ENCODE measurements at places on chromosomes 11 and 22. TPM values are rescaled to one million over a fixed set of nuclear protein-coding genes. Genes with fewer than 3 reads are reported as not detected.

DNA sequence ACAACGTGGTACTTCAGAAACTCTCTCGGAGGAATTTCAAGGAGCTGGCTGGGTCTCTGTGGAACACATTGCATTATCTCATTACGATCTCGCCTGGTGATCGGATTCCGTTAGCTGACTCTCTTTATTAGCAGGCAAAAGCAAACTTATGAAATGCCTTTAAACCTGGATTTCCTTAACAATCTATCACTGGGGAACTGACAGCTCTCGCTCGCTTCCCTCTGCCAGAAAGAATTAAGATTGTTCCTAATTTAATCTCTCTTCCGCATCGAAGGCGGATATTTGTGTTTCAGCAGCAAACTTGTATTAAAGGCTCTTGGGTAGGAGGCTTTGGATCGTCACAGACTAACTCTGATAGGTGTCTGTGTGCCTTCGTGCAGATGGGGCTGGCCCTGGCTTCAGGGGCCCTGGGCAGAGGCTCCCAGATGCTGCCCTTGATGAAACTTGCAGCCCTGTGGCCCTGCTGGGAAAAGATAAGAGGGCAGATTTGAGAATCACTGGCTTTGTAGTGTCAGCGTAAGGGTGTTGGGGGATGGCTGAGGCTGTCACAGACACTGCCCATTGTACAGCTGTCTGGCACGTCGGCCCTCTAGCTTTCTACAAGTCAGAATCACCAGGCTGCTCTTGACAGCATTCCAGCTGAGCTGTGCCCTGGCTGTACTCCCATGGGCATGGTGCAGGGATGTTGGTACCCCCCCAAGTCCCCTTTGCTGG is 162.2 kb upstream of the NECTIN1 start:
- no peaks in the 10 kb centered on the region for H3K36me3 ChIP-seq
- no peak overlapping the region for H3K27ac ChIP-seq
- H3K4me1 ChIP-seq: no peaks in the 10 kb centered on the region
- no peak overlapping the region for H3K4me3 ChIP-seq

DNA sequence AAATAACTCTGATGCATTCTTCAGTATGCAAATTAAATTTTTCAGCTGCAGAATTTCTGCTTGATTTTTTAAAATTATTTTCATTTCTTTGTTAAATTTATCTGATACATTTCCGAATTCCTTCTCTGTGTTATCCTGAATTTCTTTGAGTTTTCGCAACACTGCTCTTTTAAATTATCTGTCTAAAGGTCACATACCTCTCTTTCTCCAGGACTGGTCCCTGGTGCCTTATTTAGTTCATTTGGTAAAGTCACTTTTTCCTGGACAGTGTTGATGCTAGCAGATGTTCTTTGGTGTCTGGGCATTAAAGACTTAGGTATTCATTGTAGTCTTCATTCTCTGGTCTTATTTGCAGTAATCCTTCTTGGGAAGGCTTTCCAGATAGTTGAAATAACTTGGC is 577.4 kb upstream of the LUZP2 start:
- DNase-seq: no peak
- no peaks in the 10 kb centered on the region for H3K27me3 ChIP-seq
- no peaks in the 10 kb centered on the region for H3K4me1 ChIP-seq
- H3K36me3 ChIP-seq: no peaks in the 10 kb centered on the region

SMTNL1 gene
- not detected for total RNA-seq

GRCh38 chr11:117425679-117426296 is 98.1 kb downstream of the CEP164 start:
- peaks cover 6% of the 10 kb centered on the region for H3K4me1 ChIP-seq
- DNase-seq: no peak
- H3K4me3 ChIP-seq: no peak overlapping the region
- H3K36me3 ChIP-seq: no peaks in the 10 kb centered on the region
- H3K27ac ChIP-seq: no peak overlapping the region

DNA sequence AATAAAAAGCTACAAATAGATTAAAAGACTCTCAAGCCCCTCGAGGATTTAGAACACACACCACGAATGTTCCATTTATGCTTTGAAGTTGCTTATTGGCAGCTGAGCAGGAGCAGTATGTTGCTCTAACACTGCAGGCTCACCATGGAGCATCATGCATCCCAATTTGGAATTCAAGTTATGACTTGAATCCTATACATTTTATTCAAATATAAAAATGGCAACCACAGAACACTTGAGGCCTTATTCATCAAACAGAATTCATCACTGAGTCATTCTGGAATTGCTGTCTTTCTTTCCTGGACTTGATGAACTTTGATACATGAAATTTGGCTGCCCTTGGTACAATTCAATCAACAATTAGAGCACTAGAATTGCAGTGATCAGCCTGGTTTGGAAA is 24.5 kb upstream of the BLID start:
- H3K27me3 ChIP-seq: peaks cover 7% of the 10 kb centered on the region
- no peak overlapping the region for H3K27ac ChIP-seq
- no peak for DNase-seq
- H3K4me1 ChIP-seq: no peaks in the 10 kb centered on the region
- H3K4me3 ChIP-seq: no peak overlapping the region
- no peaks in the 10 kb centered on the region for H3K36me3 ChIP-seq

- H3K36me3 ChIP-seq: no peaks in the 10 kb centered on the region
- DNase-seq: no peak
- no peak overlapping the region for H3K4me3 ChIP-seq
- no peaks in the 10 kb centered on the region for H3K27me3 ChIP-seq
- no peaks in the 10 kb centered on the region for H3K4me1 ChIP-seq
- no peak overlapping the region for H3K27ac ChIP-seq
Measured at GRCh38 chr11:42066113-42066512, 606.7 kb upstream of the LRRC4C start.

DNA sequence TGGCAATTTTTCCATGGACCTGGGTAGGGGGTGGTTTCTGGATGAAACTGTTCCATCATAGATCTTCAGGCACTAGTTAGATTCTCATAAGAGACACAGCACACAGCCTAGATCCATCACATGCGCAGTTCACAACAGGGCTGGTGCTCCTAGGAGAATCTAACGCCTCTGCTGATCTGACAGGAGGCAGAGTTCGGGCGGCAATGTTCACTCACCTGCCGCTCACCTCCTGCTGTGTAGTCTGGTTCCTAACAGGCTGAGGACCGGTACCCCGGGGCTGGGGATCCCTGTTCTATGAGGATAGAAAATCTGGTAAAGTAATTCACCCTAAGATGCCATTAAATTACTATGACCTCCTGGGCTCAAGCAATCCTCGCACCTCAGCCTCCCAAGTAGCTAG is 318.0 kb downstream of the KIRREL3 start:
- no peak overlapping the region for H3K27ac ChIP-seq
- no peak for DNase-seq
- H3K4me1 ChIP-seq: no peaks in the 10 kb centered on the region
- H3K36me3 ChIP-seq: no peaks in the 10 kb centered on the region
- H3K27me3 ChIP-seq: no peaks in the 10 kb centered on the region
- no peak overlapping the region for H3K4me3 ChIP-seq

GRCh38 chr22:34620832-34621231 is 445.1 kb upstream of the ISX start:
- H3K27me3 ChIP-seq: no peaks in the 10 kb centered on the region
- no peaks in the 10 kb centered on the region for H3K4me1 ChIP-seq
- no peak overlapping the region for H3K4me3 ChIP-seq
- DNase-seq: no peak
- no peak overlapping the region for H3K27ac ChIP-seq
- H3K36me3 ChIP-seq: no peaks in the 10 kb centered on the region

- peaks cover 21% of the 10 kb centered on the region for H3K36me3 ChIP-seq
- no peak overlapping the region for H3K4me3 ChIP-seq
- H3K27ac ChIP-seq: no peak overlapping the region
Measured at GRCh38 chr11:7666292-7666866, 6.9 kb downstream of the CYB5R2 start.

DNA sequence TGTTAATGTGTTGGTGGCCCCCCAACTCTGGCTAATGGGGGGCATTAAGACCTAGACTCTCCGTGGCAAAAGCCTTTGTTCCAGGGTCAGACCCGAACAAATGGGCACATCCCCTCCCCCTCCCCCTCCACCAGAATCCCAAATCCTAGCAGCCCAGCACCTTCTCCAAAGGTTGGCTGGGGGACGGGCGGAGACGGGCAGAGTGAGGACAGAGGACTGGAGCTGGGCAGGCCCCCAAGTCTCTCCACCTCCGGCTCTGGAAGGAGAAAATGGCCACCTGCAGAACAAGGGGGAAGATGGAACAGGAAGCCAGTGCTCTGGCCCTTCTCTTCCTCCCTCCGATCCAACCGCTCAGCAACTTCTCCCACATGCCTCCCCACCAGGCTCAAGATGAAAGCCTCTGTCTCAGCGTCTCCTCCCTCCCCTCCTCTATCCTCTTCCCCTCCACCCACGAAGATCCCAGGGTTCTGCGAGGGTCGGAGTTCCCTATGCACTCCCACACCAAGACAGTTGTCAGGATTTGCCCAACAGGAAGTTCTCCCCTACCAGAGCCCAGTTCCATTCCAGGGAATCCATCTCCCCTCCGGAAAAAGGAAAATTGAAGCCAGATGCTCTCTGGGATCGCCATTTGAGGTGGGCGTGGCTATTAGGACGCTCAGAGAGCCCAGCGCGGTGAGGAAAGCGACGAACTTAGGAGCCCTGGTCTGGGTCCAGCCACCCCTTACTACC is 20.1 kb downstream of the ADA2 start:
- peaks cover 19% of the 10 kb centered on the region for H3K4me1 ChIP-seq
- H3K27me3 ChIP-seq: no peaks in the 10 kb centered on the region
- no peaks in the 10 kb centered on the region for H3K36me3 ChIP-seq

DNA sequence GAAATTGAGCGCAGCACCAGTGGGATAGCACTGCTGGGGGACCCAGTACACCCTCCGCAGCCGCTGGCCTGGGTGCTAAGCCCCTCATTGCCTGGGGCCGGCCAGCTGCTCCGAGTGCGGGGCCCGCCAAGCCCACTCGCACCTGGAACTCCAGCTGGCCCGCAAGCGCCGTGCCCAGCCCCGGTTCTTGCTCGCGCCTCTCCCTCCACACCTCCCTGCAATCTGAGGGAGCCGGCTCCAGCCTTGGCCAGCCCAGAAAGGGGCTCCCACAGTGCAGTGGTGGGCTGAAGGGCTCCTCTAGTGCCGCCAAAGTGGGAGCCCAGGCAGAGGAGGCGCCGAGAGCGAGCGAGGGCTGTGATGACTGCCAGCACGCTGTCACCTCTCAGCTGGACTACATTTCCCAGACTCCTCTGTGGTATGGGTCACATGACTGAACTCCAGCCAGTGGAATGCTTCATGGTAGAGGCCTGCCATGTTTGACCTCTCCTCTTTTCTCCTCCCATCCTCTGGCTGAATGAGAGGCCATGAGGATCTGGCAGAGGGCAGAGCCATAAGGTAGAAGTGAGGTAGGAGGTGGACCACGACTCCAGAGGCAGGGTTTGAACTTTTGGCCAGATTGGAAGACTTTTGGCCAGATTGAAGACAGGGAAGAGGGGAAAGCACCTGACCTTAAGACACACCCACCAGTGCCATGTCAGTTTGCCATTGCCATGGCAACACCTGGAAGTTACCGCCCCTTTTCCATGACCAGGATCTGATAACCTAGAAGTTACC is 6.2 kb downstream of the MRGPRD start:
- no peak overlapping the region for H3K27ac ChIP-seq
- DNase-seq: peak; percentile 63
- H3K27me3 ChIP-seq: no peaks in the 10 kb centered on the region
- peaks cover 2% of the 10 kb centered on the region for H3K4me1 ChIP-seq

TLCD5 gene
- total RNA-seq: 9.5 TPM

DNA sequence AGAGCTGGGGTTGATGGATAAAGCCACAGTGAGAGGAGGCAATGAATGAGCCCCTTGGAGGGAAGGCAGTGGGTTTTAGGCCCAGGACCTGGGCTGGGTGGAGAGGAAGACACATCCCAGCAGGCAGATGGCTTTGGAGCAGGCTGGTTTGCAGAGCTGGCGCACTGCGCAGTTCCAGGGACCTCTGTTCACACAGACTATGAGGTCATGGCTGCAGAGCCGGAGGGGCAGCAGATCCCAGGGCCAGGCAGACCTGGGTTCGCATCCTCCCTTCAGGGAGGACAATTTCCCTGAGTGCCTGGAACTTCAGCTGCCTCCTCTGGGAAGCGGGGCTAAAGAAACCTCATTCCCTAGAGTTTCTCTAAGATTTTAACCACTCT is 28.2 kb upstream of the DGKZ start:
- no peak overlapping the region for H3K4me3 ChIP-seq

GRCh38 chr11:124078591-124078990 is 36.7 kb upstream of the VWA5A start:
- H3K27me3 ChIP-seq: no peaks in the 10 kb centered on the region
- no peaks in the 10 kb centered on the region for H3K4me1 ChIP-seq
- DNase-seq: no peak
- no peak overlapping the region for H3K4me3 ChIP-seq

DNA sequence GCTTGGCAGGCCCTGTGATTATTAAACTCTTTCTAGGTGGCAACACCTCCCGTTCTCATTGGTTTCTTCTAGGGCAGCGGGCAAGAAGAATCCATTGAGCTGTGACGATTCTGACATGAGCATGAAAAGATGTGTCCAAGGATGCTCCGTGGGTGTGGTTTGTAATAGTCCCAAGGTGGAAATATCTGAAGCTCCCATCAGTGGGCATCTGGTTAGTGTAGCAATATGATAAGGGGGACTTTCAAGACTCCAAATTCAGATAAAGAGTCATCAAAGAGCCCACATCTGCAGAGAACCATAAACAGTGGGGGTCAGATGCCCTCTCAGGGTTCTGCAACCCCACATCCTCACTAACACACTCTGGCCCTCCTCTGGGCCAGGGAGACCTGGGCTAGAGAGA is 42.6 kb downstream of the TST start:
- DNase-seq: no peak
- H3K27ac ChIP-seq: no peak overlapping the region
- no peaks in the 10 kb centered on the region for H3K36me3 ChIP-seq
- H3K4me1 ChIP-seq: no peaks in the 10 kb centered on the region
- no peak overlapping the region for H3K4me3 ChIP-seq

GRCh38 chr11:115606498-115607220 is 102.4 kb upstream of the CADM1 start:
- H3K4me3 ChIP-seq: no peak overlapping the region
- no peaks in the 10 kb centered on the region for H3K27me3 ChIP-seq
- H3K36me3 ChIP-seq: no peaks in the 10 kb centered on the region
- no peak for DNase-seq

CELSR1 gene
- total RNA-seq: 12.2 TPM

- no peak overlapping the region for H3K27ac ChIP-seq
- no peak overlapping the region for H3K4me3 ChIP-seq
- H3K36me3 ChIP-seq: no peaks in the 10 kb centered on the region
- no peak for DNase-seq
- no peaks in the 10 kb centered on the region for H3K4me1 ChIP-seq
Measured at GRCh38 chr11:1067812-1068496, 6.7 kb upstream of the MUC2 start.

CYP2D6 gene
- 0.77 TPM for total RNA-seq

DNA sequence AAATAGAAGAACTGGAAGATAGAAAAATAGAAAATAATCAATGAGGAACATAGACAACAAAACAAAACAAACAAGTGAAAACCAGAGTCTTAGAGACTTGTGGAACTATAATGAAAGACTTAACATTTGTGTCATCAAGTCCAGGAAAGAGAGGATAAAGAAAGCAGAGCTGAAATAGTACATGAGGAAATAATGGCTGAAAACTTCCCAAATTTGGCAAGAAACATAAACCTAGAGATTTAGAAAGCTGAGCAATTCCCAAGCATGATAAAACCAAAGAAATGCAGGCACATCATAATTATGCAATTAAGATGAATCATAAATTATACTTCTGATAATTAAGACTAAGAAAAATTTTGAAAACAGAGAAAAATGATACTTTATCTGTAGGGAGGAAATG is 614.5 kb downstream of the ETS1 start:
- no peaks in the 10 kb centered on the region for H3K27me3 ChIP-seq
- H3K4me3 ChIP-seq: no peak overlapping the region
- H3K27ac ChIP-seq: no peak overlapping the region
- no peaks in the 10 kb centered on the region for H3K36me3 ChIP-seq

GRCh38 chr11:18617688-18618341 is 16.3 kb downstream of the SPTY2D1 start:
- no peak for DNase-seq
- no peaks in the 10 kb centered on the region for H3K27me3 ChIP-seq
- H3K4me3 ChIP-seq: no peak overlapping the region
- peaks cover 10% of the 10 kb centered on the region for H3K36me3 ChIP-seq
- H3K27ac ChIP-seq: no peak overlapping the region

MUC15 gene
- not detected for total RNA-seq
